ENCODE measurements at places on chromosomes 1 and 21.

DNA sequence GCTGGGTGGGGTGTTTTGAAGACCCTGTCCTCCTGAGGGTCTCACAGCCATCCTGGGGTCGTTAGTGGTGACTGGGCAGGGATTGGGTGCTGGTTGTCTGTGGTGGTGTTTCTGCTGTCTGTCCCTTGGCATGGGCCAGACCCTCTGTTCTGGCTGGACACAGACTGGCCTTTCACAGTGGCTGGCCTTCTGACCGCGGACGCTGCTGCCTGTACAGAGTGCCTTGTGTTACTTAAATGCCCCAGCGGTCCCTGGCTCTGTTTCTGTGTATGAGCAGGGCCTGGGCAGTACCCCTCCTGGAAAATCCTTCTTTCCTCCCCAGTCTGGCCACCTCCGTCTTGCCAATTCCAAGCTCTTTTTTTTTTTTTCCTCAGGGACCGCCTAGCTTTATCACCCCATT is 50.9 kb downstream of the SH3BGR start:
- no peak for DNase-seq

- DNase-seq = no peak
Observed at GRCh38 chr1:226990133-226990716, 50.1 kb downstream of the COQ8A start.

DNA sequence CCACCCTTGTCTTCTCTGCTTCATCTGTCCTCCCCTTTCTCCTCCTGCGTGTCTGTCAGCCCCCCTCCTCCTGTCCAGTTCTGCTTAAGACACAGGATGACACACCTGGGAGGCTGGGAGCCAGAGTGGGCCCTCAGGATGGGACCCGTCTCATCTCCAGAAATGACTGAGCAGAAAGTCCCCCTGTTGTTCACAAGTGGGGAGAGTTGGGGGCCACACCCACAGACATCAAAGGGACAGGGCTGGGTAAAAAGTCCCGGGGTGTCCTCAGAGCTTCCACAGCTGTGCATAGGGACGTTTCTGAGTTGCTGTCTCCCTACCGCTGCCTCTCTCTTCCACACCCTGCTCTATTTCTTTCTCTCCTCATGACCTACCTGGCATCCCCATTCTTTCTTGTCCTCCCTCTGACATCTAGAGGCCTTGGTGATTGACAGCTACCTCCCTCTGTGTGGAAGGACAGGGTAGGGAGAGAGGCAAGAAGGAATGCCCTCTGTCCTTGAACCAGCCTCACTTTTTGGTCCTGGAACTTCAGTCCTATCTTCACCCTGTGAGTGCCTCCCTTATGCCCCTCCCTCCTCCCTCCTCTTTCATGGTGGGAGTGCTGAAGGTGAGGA is 19.5 kb upstream of the SH2D2A start:
- no peak for DNase-seq

DNA sequence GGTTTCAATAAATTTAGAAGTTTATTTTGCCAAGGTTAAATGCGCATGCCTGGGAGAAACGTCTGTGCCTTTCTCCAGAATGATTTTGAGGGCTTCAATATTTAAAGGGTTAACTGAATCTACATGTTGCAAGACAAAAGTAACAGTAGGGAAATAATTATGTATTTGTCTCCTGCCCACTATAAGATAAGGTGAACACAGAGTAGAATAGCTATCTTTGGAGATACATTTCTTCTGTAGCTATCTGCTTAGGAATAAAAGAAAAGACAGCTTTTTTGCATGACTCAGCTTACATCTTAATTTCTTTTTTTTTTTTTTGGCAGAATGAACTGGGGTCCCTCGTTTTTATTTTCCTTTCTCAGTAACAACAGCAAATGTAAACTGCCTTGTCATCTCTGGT is 1351.6 kb downstream of the AMY1C start:
- no peak for DNase-seq

- no peak for DNase-seq
Observed at GRCh38 chr1:224054611-224055010, 59.3 kb upstream of the FBXO28 start.

GRCh38 chr1:31362032-31362431 is 10.8 kb downstream of the FABP3 start:
- no peak for DNase-seq

DNA sequence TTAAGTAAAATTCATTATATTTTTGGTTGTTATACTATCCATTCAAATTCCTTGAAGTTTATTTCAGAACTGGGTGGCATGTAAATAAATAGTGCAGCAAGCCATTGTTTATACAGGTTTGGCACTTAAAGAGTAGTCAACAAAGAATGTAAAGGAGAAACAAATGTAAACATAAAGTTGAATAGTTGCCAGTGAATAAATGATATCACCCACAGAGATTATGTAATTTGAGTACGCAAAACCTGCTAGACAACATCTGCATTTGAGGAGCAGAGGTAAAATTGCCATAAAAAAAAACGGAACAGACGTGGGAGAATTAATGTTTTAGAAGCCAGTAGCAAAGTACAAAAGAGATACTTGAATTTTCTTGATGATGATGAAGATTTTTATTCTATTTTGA is 111.6 kb downstream of the ADGRL2 start:
- no peak for DNase-seq

DNA sequence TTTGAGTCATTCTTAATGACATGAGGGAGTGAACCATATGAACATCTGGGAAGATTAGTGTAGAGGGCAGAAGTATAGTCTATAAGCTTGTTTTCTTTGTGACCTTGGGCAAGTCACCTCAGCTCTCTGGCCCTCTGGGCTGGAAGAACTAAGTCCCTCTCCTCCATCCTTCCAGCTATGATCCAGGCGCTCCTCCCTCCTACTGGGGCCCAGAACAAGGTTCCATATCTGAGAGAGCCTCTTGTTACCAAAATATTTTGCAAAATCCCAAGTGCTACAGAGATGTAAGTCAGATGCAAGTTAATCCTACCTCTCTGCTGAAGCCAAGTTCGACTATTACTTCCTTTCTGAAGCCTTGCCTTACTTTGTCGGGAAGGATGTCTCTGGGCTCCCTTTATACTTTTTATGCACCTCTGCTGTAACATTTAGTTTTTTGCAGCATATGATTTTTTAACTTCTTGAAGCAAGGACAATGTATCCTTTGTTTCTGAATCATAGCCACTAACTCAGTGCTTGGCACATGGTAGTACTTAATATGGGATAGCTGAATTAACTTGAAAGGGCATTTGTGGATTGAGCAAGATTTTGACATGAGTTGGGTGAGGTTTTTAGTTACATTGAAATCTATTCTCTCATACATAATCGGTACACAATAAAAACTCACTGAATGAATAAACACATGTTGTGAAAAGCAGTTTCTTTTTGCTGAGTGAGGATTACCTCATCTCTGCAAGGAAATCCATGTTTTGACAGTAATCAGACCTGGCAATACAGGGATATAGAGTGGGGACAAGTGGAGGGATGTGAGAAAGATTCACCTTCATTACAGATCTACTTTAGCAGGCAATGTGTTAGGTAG is 54.7 kb upstream of the BEND5 start:
- no peak for DNase-seq

DNA sequence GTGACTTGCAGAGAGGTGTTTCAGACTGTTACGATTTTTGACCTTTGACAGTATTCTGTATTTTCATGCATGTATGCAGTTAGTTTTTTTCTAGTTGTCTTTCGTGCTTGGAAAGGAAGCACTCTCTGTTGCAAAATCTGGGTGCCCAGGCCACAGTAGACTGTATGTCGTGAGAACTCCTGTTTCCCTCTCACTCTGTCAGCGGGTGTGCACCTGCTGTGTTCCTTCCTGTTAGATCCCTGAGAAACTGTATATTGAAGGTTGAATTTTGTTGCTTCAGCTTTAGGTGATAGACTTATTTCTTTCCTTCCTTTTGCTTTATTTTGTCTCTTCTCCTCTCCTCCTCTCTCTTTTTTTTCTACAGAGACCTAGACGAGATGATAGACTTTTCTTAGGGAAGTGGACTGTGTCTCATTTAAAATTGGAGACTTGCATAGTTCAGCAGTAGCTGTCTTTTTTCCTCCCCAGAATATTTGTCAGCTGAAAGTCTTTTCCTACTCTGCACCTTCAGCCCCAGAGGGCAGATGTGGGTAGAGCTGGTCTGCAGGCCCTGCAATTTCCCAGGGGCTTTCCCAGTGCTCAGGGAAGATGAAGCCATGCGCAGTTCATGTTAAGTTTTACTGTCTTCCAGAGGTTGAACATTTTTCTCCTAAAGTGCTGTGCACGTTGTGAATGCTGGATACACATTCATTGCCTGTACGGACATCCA is 1.4 kb downstream of the TRAPPC10 start:
- DNase-seq = peak; percentile 85

DNA sequence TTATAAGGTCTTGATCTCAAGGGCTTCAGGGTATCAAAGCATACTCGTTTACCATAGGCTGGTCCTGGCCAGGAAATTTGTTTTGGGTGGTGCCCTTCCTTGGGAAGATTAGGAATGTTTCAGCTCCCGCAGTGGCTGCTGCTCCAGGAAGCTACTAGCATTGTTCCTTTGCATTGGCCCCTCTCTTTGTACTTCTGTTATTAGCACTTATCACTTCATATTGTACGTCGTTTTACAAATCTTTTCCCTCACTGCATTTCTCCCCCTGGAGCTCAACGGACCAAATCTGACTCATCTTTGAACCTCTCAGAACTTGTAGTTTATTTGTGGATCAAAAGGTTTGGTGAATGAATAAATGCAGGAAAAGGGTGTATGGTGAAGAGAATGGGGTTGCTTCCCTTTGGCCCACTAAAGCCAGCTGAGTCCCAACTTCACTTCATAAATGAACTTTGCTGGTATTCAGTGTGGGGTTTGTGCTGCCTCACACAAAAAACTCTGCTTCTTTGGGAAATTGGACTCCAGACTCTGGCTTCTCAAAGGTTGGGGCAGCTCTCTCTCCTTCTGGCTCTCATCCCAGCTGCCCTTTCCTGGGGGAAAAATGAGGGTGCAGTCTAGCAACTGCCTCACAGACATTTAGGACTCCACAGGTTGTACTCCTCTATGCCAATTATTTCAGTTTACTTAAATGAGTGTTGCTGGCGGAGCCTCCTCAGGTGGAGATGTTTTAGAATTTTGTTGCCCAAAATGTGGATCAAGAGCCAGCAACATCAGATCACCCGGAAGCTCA is 5.9 kb downstream of the GNAT2 start:
- DNase-seq = no peak

DNA sequence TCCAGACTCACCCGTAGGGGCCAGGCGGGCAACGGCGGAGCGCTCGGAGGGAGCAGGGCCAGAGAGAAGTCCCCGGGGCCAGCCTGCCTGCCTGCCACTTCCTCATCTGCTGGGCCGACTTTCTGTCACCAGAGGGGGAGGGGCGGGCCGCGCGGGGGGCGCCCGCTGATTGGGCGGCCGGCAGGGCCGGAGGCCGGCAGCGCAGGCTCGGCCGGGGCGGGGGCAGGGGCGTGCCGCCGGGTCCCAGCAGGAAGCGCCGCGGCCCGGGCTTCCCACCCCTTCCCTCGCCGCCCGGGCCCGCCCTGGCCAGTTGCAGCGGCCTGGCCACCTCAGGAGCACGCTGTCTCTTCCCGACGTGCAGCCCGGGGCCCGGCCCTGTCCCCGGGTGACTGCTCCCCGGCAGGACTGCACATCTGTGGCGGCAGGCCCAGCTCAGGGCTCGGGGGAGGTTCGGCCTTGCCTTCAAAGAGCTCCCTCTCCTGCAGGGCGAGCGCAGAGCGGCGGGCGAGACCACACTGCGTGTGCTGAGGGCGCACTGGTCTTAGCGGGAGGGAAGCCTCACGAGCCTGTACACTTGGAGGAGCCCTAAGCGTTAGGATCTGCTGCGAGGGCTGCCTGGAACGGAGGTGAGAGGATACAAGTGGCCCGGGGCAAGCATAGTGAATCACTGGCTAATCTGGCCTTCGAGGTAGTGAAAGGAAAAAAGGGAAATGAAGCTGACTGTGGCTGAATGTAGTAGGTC is at the start of gene ELOVL1:
Gene ELOVL1 (minus strand): TSS at position 108 of the 742 bp plus-strand sequence. CDS start 2,402 bp downstream, outside the sequence.
- DNase-seq = peak; percentile 72

DNA sequence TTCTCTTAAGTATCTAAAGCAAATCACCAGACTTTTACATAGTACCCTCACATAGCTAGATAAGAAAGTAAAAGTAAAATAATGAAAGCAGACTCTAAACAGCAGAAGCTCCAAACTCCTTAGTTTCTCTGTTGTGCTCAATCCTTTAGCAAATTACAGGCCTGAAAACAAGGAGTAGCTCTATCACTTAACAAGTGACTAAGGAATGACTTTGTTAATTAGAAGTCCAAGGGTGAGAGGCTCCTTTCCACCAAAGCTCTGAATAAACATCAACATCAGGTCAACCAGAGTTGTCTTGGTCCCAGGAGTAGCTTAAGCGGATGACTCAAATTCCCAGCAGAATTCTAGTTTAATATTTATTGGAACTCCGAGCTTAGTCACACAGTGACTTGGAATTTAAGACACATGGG is 5.9 kb downstream of the NRIP1 start:
- DNase-seq = no peak

GRCh38 chr1:64378826-64379225 is 91.1 kb upstream of the CACHD1 start:
- no peak for DNase-seq

- DNase-seq = no peak
Observed at GRCh38 chr1:165116732-165117131, 239.8 kb downstream of the LMX1A start.

DNA sequence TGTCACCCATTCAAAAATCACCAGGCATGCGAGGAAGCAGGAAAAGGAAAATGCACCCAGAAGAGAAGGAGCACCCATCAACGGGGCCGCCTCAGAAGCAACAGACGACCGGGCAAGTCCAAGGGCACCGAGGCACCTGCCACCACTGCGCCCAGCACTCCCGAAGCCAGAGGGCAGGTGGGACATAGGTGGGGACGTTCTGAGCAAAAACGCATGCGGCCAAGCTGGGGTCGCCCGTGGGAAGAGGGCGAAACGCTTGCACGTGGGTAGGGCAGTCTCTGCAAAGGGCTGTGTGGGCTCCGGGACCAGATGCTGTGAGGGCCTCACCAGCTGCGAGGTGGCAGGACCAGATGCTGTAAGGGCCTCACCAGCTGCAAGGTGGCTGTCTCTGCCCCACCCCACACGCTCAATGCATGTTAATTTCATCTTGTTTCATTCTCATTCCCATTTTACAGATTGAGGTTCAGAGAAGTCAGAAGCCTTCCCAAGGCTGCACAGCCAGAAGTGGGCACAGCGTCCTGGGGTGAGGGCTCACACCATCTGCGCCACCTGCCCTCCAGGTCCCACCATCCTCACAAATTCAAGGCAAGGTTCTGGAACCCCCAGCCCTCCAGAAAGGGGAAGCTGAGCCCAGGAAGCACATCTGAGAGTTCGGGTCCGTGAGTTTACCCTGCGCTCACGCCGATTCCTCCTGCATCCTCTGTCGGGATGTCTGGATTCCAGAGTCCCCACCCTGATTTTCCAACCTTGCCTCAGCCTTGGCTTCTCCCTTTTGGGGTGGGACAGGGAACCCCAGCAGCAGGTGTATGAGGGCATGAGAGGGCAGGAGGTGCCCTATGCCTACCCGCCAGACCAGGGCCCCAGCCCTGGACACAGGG is 8.2 kb upstream of the SAMD11 start:
- DNase-seq = no peak

- no peak for DNase-seq
Observed at GRCh38 chr1:921011-921837, 2.5 kb upstream of the SAMD11 start.

GRCh38 chr1:89723863-89724262 is 90.9 kb downstream of the LRRC8C start:
- no peak for DNase-seq
